ENCODE measurements at places on chromosomes 3 and 15.

GRCh38 chr3:43073116-43073835 is 32.6 kb downstream of the POMGNT2 start:
- no peak for DNase-seq

DNA sequence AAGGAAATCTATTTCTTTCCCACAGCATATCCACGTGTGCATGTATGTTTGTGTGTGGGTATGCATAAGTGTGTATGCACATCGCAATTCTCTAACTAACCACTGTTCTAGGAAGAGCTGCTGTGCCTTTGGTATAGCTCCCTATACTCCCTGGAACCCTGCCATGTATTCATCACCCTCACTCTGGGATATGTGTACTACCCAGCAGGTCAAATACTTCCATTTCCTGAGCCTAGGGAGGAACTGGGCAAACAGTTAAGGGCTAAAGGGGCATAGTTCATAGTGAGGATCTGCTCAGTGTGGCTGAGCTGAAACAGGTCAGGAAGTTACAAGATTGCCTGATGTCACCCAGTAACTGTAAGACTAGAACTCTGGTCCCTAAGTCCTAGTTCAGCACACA is 260.4 kb downstream of the RPLP1 start:
- DNase-seq: no peak

- no peak for DNase-seq
Measured at GRCh38 chr3:20141316-20141715, 44.7 kb downstream of the SGO1 start.

DNA sequence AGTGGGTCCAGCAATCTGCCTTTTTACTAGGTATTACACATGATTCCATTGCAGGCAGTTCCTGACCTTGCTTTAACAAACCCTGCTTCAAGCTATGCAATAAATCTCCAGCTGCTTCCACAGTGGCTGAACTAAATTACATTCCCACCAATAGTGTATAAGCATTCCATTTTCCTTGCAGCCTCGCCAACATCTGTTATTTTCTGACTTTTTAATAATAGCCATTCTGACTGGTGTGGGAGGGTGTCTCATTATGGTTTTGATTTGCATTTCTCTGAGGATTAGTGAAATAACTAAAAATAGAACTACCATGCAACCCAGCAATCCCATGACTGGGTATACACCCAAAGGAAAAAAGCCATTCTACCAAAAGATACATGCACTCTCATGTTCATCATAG is 36.4 kb upstream of the DNAJC13 start:
- no peak for DNase-seq

GRCh38 chr3:118347396-118348168 is 687.1 kb downstream of the IGSF11 start:
- no peak for DNase-seq

- DNase-seq: peak; percentile 27
Measured at GRCh38 chr15:59492389-59493377, 54.7 kb downstream of the FAM81A start.

DNA sequence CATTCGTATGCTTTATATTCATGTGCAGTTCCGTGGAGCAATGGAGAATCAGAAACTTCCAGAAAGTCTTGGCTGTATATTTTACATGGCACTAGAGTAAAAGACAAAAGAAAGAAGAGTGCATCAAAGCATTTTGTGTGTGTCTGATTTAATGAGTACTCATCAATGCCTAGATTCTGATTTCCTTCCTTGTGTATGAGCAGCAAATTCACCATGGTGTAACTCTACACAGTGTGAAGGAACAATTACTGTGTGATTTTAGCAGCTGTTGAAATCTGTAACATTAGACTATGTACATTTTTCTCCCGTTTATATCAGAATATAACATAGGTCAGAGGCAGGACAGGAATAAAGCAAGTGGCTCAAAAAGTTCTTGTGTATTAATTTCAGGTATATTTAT is 102.0 kb upstream of the TSC22D2 start:
- no peak for DNase-seq

DNA sequence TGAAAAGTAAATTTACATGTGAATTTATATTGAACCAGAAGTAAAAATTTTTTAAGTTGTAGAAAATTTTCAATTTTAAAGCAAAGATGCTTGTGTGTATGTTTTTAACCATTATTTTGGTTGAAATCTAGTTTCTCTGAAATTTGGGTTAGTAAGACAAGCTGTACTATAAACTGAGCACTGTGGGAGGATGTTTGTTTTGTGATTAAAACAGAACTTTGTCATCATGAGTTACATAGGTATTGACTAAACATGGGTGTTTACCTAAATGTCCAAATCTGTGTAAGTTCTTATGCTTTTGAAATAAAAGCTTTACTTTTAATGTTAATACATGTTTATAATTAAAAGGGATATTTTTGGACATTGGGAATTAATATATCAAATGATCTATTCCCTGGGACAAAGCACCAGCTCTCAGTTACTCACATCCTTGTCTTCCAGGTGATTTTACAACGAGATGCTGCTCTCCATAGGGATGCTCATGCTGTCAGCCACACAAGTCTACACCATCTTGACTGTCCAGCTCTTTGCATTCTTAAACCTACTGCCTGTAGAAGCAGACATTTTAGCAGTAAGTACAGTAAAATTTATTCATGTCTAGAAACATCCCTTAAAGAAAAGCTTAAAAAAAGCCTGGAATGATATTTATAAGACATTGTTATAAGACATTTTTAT is 32.7 kb downstream of the RNF13 start:
- no peak for DNase-seq

DNA sequence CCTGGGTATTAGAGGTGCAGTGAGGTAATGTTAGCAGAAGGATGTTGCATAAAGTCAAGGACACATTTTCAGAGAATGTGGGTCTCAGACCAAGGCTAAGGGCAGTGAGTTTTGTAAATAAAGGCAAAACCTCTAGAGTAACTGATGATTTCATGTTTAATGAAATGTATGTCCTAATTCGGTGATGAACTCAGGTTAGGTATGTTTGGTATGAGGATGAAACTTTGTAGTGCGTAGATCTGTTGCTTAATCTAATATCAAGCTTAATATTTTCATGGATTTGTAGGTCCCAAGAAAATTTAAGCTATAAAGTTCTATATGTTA is 3.6 kb downstream of the USP50 start:
- DNase-seq: no peak

DNA sequence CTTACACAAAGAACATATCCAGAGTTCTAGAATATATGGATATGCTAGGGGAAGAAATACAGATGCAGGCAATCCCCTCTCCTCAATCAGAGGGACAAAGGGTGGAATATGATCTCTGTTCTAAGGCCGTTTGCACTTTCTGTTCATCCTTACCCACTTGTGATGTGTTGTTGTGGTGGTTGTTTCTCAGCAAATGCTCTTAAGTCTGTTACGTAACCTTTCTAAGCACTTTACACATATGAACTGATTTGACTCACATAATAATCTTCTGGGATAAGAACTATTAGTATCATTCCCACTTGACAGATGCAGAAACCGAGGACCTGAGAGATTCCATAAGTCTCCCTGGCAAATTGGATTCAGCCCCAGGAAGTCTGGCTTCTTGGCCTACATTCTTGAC is 40.5 kb downstream of the NGRN start:
- no peak for DNase-seq

GRCh38 chr3:61627768-61628185 is 66.4 kb downstream of the PTPRG start:
- DNase-seq: no peak

DNA sequence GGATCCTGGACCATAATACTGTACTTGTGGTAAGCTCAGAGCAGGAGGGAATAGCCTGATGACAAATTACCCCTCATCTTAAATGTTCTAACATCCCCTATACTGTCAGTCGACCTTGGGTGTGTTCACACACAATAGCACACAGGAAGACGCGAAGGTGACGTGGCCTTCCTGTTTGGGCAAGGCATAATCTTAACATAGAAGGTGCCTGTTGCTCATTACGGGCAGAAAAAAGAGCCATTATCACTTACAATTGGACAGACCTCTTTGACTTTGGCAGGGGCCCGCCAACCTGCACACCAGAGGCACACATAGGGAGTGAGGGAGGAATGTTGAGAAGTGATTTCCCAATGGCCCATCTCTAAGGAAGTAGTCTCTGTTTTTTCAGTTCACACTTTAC is 144.2 kb downstream of the ANO10 start:
- DNase-seq: no peak

DNA sequence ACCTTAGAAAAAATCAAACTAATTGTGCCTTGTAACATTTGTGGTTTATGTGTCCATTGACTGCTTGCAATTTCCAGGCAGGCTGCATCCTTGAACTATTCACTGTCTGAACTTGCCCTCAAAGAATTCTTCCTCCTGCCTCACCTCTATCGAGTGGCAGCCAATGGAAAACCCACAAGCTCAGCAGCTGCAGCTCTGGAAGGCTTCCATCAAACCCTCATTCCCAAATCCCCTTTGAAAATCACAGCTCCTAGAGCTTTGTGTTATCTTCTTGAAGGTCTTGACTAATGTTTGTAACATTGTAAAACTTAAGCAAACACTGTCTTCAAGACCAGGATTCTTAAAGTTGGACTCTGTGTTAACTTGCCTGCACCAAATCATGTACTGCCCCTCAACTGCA is 81.1 kb downstream of the FILIP1L start:
- no peak for DNase-seq

- no peak for DNase-seq
Measured at GRCh38 chr3:146845361-146845760, 240.2 kb upstream of the PLSCR5 start.

GRCh38 chr15:45794712-45795439 is 160.0 kb downstream of the SQOR start:
- DNase-seq: no peak

- no peak for DNase-seq
Measured at GRCh38 chr3:78571486-78571885, 1196.3 kb downstream of the ROBO1 start.

DNA sequence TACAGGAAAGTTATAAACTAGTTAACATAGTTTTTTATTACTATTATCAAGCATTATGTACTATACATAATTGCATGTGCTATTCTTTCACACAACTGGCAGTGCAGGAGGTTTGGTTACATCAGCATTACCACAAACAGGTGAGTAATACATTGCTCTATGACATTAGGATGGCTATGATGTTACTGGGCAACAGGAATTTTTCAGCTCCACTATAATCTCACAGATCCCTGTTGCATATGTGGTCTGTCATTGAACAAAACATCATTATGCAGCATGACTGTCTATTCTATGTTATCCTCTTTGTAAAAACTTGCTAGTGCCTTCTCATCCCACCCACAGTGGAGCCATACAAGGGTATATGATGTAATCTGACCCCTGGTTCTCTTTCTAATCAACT is 36.5 kb upstream of the PDZRN3 start:
- DNase-seq: no peak

GRCh38 chr3:45165497-45166283 is 19.5 kb upstream of the CDCP1 start:
- DNase-seq: no peak

DNA sequence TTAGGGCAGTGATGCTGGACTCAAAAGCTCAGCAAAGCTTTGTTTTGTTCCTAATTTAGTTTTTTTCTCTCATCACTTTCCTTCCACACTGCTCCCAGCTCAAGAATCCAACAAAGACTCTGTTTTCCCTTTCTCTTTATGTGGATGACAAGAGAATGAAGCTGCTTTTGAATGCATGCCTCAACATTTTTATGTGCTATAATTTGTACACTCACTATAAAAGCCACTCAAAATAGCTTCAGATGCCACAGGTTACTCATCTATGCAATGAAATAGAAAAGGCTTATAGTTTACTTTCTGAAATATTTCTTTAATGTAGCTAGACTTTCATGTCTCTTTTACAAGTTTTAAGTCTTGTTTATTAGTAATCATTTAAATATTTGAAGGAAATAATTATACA is 714.9 kb downstream of the OTOL1 start:
- no peak for DNase-seq

GRCh38 chr15:90315278-90315982 is 36.7 kb upstream of the ZNF774 start:
- DNase-seq: no peak

DNA sequence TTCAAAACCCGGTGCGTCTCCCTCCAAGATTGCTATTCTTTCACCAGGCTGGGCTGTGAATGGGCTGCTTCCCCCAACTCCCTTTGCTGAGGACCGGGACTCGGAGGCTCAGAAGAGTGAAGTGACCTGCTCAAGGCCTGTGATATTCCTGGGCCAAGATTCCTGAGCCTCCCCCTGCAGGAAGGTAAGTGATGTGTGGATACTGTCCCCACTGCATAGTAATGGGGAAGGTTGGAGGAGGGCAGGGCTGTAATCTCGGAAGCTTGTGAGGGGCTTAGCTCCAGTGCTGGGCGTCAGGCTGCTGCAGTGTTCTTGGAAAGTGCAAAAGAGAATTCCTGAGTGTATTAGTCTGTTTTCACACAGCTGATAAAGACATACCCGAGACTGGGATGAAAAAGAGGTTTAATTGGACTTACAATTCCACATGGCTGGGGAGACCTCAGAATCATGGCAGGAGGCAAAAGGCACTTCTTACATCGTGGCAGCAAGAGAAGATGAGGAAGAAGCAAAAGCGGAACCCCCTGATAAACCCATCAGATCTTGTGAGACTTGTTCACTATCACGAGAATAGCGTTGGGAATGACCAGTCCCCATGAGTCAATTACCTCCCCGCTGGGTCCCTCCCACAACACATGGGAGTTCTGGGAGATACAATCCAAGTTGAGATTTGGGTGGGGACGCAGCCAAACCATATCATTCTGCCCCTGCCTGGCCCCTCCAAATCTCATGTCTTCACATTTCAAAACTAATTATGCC is 67.6 kb downstream of the EFCAB12 start:
- DNase-seq: no peak
